Naive thymus-derived CD4-positive, alpha-beta T cell (primary cell): ENCODE measurements at places on chromosomes 7 and 10.

DNA sequence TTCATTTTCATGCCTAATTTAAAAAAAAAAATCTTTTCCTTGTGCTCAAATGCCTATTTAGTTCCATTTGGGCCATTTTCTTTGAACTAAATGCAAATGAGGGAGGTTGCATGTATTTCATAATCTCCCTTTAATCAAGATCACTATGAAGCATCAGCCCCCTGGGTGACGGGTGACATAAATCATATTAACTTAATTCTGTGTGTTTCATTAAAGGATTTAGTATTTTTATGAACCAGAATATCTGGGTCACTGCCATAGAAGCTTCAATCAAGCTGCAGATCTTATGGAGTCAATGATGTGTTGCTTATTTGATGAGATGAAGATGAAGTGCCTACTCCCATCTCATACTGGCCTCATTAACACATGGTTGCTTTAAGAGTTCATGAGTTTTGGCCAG, 301.9 kb upstream of the PRKCQ start:
- H3K27ac ChIP-seq: no peak overlapping the region
- no peak overlapping the region for H3K4me3 ChIP-seq
- H3K36me3 ChIP-seq: no peaks in the 10 kb centered on the region
- H3K4me1 ChIP-seq: no peaks in the 10 kb centered on the region
- no peaks in the 10 kb centered on the region for H3K27me3 ChIP-seq

DNA sequence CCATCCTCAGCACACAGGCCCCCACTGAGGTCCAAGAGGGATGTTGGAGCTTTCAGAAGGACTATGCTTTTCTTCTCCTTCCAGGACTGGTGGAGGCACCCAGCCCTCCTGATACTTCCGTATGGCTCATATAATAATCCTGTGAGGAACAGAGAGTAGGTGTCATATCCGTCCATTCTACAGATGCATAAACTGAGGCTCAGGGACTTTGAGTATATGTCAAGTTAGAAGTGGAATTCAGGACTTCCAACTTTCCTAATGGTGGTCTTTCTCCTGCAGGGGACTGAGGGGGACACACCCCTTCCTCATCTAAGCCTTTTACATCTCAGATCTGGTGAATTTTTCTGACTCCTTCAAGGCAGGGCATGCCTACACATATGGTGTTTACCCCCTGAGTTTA, 153.7 kb downstream of the RPS24 start:
- H3K36me3 ChIP-seq: no peaks in the 10 kb centered on the region
- no peak overlapping the region for H3K4me3 ChIP-seq
- DNase-seq: no peak

- H3K36me3 ChIP-seq: no peaks in the 10 kb centered on the region
- H3K4me3 ChIP-seq: no peak overlapping the region
- peaks cover 5% of the 10 kb centered on the region for H3K4me1 ChIP-seq
- no peak for DNase-seq
Measured at GRCh38 chr7:149774237-149775175, 1.1 kb upstream of the ZNF467 start.

- H3K27ac ChIP-seq: no peak overlapping the region
- H3K4me1 ChIP-seq: no peaks in the 10 kb centered on the region
- no peaks in the 10 kb centered on the region for H3K36me3 ChIP-seq
- no peaks in the 10 kb centered on the region for H3K27me3 ChIP-seq
- DNase-seq: no peak
- no peak overlapping the region for H3K4me3 ChIP-seq
Measured at GRCh38 chr7:149753375-149754233, 19.8 kb downstream of the ZNF467 start.

DNA sequence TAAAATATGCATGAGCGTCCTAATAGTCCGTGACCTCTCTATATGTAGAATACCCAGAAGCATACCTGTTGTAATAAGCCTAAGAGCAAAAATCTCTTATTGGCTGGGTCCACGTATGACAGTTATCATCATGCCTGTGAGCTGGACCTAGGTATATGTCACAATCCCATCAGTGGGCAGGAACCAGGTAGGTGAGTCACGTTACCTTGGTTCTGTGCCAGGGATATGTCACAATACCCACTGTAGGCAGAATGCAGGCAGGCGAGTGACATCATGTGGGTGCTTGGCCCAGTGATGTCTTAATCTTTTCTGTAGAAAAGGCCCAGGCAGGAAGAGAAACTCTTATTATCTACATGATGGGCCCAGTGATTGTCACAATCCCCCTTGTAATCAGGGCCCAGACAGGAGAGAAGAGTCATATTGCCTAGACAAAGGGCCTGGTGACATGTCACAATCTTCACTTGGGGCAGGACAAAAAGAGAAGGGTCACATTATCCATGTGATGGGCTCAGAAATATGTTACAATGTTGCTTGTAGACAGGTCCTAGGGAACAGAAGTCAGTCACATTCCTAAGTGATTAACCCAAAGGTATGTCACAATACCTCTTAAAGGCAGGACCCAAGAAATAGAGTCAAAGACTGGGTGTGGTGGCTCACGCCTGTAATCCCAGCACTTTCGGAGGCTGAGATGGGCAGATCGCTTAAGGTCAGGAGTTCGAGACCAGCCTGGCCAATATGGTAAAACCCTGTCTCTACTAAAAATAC, 12.9 kb upstream of the ZNF736 start:
- no peaks in the 10 kb centered on the region for H3K27me3 ChIP-seq
- no peaks in the 10 kb centered on the region for H3K36me3 ChIP-seq
- no peak overlapping the region for H3K27ac ChIP-seq
- no peak overlapping the region for H3K4me3 ChIP-seq
- H3K4me1 ChIP-seq: no peaks in the 10 kb centered on the region

DNA sequence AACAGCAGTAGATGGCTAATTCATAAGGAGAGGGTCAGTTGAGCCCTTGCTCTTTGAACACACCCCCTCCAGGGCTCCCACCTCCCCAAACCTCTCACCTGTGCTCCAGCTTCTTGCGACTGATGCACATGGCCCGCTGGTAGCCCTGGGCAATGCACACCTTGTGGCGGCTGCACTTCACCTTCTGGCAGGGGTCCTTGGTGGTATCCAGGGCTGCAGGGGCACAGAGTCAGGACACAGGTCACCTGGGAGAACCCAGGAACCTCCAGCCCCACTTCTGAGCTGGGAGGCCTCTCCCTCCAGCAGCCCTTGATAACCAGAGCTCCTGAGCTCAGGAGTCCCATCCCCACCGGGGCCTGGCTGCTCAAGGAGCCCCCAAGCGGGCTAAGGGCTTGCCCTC, 16.3 kb downstream of the SPOCK2 start:
- H3K36me3 ChIP-seq: peaks cover 36% of the 10 kb centered on the region
- H3K4me3 ChIP-seq: no peak overlapping the region
- peaks cover 37% of the 10 kb centered on the region for H3K4me1 ChIP-seq
- H3K27ac ChIP-seq: peak overlapping the region; percentile 53
- DNase-seq: no peak
